ENCODE measurements at places on chromosomes 4 and X.

DNA sequence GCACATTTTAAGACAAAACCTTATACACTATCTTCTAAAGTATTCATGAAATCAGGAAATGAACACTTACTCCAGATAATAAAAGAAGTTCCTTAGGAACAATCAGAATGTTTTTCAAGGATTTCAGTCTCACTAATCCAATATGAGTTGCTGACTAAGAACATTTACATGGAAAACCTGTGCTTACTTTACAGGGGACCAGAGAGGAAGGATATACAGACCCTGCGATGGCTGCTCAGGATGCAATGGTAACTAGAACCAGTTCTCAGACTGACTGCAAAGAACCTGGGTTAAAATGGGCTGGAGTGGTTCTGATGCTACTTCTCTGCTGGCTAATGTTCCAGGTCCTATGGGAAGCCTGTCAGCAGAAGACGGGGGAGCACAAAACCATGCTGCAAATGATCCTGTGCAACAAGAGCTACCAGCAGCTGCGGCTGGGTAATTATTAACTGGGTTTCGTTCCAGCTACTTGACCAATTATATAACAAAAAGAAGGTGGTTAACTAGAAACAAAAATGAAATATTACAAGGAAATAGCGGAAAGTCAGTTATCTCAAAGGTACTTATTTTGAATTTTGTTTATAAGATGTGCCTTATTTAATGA, 85.3 kb downstream of the ANXA10 start:
- DNase-seq = no peak

- no peak for DNase-seq
Measured at GRCh38 chr4:79584352-79584751, 176.3 kb upstream of the GK2 start.

DNA sequence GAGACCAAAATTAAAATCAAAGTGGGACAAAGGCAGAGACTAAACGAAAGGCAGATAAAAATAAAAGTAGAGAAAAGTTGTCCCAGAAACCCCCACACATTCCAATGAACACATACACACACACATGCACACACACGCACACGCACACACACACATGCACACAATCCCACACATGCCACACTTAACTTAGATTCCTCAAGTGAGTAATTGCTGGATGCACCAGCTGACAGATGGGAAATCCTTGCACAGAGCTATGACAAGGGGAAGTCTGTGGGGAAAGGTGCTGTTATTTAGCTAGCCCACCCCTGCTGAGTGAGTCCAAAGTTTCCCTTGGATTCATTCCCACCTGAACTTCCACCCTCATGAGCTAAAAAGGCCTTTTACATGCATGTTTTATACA, 233.9 kb downstream of the RAB28 start:
- DNase-seq = no peak

DNA sequence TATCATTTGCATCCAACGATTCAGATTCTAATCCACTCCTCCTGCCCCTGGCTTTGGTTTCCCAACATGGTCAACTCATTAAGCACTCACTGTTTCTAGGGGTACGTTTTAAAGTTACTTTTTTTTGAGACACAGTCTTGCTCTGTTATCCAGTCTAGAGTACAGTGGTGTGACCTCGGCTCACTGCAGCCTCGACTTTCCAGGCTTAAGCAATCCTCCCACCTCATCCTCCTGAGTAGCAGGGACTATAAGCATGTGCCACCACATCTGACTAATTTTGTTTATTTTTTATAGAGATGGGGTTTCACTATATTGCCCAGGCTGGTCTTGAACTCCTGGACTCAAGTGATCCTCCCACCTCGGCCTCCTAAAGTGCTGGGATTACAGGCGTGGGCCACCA, 48.9 kb downstream of the TMEM156 start:
- DNase-seq = no peak

DNA sequence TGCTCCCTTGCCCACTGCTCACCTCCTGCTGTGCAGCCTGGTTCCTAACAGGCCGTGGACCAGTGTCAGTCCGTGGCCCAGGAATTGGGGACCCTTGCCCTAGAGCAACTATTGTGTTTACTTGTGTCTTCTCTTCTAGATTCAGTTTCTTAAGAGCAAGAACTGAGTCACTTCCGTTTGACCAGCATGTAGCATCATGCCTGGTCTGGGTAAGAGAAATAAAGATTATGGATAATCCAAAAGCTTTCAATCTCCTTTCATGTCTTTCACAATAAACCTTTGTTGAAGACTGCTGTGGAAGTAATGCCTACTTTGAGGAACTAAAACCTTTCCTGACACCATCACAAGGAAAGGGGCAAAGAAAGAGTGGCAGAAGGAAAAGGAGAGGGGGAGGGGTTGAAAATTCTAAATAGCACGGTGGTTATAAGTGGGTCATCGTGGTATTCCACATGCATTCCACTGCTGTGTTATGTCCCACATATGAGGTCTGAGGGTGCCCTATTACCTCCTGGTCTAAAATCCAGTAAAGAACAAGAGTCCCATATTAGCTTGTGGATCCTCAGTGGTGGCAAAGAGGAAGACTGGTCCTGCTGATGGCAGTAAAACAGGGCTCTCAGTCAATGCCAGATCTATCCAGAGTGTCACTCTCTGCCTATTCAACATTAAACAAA, 133.4 kb downstream of the RASL11B start:
- no peak for DNase-seq

DNA sequence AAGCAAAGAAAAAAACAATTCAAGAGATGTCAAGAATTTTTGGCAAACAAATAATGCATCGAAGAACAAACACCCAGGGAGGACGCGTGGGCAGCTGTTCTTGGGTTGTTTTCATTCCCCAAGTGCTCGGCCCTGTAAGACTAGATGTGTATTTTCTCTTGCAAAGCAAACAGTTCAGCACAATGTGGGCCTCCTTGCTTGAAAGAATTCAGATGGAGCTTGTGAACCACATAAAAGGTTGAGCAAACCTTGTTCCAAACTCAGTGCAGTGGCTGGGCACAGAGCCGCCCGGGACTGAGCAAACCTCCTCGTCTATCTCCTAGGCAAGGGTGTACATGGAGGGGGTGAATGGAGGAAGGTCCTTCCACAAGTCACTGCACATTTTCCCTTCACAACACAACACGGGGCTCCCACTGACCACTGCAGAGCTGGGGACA, 82.4 kb downstream of the HTRA3 start:
- DNase-seq = no peak

GRCh38 chr4:153217440-153217839, 13.2 kb downstream of the TRIM2 start:
- no peak for DNase-seq
